DMS79 treated with DMSO at 0.1 percent for 48 hours (cell line): ENCODE measurements at places on chromosomes 1 and 21.
A peak's percentile ranks its signal among the peaks of the same experiment; 100 is the strongest.

GRCh38 chr1:37561133-37562132 is 4.7 kb downstream of the DNALI1 start:
- peak; percentile 6 for DNase-seq

GRCh38 chr1:223813645-223814044 is 32.1 kb downstream of the TP53BP2 start:
- DNase-seq, result no peak

DNA sequence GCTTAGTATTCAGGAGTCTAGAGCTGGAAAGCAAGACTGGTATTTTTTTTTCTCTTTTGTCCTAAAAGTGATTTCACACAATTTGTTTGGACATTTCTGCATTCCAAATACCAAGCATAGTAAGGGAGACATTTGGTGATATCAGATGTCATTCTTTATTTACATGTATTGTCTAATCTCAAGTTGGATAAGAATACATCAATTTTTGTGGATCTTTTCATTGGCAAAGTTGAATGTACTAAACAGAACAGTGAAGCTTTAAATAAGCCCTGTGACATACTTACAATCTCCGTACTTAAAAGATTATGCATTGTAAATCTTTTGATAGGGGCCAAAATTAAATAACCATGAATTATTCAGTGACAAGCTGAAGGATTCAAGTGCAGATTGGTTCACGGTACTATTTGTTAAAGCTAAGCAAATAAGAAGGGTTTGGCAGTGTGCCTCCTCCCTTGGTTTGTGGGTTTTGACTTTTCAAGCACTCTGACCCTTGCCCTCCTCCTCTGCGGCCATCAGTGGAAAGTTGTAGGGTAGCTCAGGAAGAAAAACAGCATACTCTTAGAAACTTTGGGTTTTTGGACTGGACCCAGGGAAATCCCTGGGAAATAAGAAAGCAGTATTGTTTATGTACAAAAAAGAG is 663.7 kb downstream of the ADGRL2 start:
- peak; percentile 43 for DNase-seq

DNA sequence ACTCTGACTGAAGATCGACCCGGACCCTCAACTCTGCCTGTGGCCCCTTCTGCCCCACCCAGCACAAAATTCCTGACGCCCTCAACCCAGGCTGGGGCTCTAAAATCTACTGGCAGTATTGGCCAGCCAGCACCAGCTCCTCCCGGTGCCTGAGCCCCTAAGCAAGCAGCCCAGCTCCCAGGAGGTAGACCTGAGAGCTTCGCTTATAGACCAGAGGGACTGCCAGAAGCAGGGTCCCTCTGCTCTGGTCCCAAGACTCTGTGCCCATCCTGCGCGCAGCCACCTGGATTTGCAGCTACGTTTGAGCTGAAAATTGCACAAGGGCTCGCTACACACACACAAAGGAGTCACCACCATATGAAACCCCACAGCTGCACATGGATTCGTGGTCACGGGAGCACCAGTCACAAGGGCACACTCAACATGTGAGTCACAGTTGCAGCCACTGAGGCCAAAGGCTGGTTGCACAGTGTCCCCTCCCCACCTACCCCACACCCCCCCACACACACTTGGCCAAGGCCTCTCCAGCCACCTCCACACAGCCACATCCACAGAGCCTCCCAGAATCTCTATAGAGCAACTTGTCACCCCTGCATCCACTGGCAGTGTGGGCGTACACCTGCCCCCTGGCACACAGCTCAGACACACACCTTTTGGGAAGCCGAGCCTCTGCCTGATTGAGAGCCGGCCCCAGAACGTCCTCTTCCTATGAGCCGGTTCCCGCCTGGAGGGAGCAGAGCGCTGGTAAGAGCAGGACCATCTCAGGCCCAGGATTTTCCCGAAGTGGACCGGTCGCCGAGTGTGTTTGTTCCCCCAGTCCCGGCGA is 1.1 kb upstream of the DMBX1 start:
- DNase-seq, result peak; percentile 41

DNA sequence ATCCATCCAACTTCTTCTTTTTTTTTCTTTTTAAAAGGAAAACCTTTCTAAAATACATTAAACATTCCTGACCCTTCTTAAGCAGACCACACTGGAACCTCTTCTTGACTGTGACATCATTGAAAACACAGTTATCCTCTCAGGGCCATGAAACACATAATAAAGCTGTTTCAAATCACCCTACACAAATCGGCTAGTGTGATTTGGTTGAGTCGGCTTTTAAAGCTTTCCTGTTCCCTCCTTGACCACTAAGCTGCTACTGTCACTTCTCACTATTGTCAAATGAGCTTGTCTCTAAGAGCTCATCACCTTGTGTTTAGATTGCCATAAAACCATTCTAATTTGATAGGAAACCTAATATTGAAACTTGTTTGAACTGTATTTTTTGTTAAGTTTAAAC is 5.9 kb downstream of the USP24 start:
- DNase-seq, result no peak

DNA sequence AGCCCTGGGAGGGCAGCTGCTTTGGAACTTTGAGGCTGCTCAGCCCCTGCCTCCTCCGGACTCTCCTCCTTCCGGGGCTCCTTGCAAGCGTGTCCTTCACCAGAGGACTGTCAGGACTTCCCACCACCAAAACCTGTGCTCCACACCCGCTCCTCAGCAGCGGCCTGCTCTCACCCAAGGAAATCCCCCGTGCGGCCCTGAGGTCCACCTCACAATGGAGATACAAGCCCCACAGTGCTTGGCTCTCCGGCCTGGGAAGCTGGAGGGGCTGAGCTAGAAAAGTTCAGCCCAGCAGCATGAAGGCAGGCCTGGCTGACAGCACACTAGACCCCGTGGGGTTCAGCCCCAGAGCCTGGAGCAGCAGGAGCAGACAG is 33.6 kb downstream of the PGBD5 start:
- no peak for DNase-seq

DNA sequence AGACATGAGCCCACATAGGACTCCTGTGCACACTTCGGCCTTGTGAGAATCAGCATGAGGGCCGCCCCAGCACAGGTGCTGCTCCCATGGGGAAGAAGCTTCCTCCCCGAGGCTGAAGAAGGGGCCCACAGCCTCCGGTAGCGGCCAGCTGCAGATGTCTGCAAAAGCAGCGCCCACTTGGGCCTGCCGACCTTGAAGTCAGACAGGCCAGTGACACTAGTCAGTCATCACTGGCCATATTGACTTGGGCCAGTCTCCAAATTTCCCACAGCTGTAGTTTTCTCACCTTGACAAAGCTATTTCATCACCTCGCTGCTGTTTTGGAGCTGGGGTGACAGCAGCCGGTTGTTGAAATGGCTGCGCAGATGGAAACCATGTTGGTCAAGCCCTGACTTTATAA is 83.0 kb downstream of the RIPK4 start:
- no peak for DNase-seq

- DNase-seq, result peak; percentile 51
Observed at GRCh38 chr1:5993556-5994491, 1.6 kb upstream of the NPHP4 start.

- peak; percentile 8 for DNase-seq
Observed at GRCh38 chr1:68585351-68585750, 88.5 kb upstream of the DEPDC1 start.

- no peak for DNase-seq
Observed at GRCh38 chr1:201142849-201143725, 11.2 kb downstream of the TMEM9 start.

DNA sequence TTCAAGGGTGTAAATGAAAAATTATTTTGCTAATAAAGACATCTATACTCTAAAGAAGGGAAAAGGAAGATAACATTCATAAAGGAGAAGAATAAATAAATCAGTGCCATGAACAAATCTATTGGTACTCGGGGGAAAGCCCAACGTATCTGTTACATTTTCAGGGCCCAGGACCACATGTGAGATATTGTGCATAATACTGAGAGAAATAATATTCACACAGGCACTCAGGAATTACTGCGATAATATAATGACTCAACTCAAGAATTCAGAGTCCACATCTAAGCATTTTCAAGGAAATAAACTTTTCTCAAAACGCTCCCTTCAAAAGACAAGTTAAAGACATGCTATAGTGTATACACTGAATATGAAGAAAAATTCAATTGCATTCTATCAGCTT is 108.8 kb downstream of the SMYD2 start:
- DNase-seq, result no peak

- no peak for DNase-seq
Observed at GRCh38 chr1:231855361-231855760, 228.8 kb downstream of the DISC1 start.

DNA sequence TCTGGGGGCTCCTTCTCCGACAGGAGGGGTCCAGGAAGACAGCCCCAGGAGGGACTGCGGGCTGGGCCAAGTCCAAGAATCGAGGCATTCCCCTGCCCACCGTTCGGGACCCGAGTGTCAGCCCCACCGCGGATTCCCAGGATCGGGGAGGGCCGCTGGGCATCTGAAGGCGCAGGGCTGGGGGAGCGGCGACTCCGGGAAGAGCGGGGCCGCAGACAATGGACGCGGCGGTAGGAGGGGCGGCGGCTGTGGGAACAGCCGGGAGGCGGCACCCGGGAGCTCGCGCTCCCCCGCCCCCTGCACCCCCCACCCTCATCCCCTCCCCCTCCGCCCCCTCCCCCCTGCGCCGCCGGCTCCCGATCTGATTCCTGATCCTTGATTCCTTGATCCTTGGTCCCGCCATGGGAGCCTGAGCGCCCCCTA is at the start of gene VANGL2:
Gene VANGL2 (plus strand): TSS at position 342 of the 423 bp plus-strand sequence. CDS start 15,274 bp downstream, outside the sequence.
- peak; percentile 54 for DNase-seq

GRCh38 chr21:45097827-45098387 is 23.5 kb downstream of the ADARB1 start:
- DNase-seq, result no peak

GRCh38 chr1:40003156-40004093 is 37.1 kb upstream of the CAP1 start:
- no peak for DNase-seq

DNA sequence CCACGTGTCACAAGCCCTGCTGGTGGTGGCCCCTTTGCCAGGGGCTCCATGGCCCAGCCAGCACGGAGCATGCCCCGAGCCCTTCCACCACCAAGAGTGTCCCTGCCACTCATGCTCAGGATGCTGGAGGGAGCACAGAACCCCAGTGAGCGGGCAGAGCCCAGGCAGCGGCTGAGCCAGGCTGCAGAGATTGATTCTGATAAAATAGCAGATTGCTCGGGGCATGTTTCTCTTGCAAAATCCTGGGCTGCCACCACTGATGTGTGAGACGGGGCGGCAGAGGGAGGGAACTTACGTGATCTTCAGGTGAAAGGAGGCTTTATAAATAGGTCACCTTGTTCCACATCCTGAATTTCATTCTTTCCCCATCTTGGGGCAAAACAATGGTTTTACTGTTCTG is 53.2 kb downstream of the SPSB1 start:
- no peak for DNase-seq

- DNase-seq, result no peak
Observed at GRCh38 chr1:169802888-169803287, 8.2 kb upstream of the METTL18 start.

DNA sequence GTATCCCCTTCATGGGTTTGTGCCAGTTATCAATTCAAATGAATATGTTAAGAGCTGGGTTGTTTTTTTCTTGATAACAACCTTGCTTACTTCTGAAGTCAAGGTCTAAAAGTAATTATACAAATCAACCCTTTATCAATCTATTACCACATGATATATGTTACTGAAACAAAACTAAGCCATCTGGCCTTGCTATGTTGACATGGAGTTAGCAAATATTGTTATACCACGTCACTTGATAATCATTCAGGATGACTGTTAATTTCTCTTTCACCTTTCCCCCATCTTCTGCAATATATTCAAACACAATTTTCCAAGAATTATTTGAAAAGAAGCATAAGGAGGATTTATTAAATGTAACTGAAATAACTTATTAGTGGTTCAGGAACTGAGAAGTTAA is 72.6 kb downstream of the DTL start:
- DNase-seq, result no peak

- no peak for DNase-seq
Observed at GRCh38 chr1:178645157-178645807, 79.8 kb upstream of the RALGPS2 start.

DNA sequence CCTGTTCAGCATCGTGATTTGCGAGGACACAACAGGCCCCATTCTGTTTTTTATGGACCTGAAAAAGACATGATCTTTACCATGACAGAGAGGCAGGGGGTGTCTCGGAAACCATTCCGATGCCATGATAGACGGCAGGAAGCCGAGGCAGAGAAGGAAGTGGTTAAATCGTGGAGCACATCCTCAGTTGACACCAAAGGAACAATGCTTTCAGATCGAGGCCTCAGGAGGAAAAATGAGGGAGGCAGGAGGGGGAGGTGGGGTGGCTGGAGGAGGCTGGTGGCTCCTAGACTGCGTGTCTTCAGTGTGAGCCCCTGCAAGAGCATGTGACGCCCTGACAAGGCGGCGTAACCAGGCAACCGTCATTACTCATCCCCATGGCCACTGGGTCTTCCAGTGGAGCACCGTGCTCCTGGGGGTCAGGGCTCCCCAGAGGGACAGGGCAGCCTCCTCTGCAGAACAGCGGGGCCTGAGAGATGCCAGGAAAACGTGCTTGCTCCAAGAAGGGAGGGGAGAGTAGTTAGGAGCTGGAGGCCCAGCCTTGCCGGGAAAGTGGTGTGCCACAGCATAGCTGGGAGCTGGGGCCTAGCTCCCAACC is 172.8 kb upstream of the TMEM51 start:
- DNase-seq, result no peak

- no peak for DNase-seq
Observed at GRCh38 chr21:23729331-23729730, 1878.0 kb downstream of the MRPL39 start.

DNA sequence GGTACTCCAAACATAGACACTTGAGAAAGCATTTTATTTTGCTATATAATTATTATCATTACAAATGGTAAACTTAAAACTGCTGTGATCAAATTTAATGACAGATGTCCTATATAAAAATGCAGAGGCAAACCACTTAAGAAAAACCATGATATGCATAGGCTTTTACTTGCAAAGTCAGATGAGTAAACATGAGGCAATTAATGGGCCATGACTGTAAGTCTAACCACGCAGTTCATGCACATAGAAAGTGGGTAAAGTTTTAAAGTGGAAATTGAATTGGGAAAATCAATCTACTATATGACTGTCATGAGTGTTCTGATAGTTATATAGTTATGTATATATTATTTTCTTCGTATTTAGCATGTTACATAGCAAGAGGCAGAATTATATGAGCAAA is 219.2 kb downstream of the PTPRC start:
- no peak for DNase-seq

GRCh38 chr1:234562334-234562733 is 47.6 kb downstream of the IRF2BP2 start:
- no peak for DNase-seq

DNA sequence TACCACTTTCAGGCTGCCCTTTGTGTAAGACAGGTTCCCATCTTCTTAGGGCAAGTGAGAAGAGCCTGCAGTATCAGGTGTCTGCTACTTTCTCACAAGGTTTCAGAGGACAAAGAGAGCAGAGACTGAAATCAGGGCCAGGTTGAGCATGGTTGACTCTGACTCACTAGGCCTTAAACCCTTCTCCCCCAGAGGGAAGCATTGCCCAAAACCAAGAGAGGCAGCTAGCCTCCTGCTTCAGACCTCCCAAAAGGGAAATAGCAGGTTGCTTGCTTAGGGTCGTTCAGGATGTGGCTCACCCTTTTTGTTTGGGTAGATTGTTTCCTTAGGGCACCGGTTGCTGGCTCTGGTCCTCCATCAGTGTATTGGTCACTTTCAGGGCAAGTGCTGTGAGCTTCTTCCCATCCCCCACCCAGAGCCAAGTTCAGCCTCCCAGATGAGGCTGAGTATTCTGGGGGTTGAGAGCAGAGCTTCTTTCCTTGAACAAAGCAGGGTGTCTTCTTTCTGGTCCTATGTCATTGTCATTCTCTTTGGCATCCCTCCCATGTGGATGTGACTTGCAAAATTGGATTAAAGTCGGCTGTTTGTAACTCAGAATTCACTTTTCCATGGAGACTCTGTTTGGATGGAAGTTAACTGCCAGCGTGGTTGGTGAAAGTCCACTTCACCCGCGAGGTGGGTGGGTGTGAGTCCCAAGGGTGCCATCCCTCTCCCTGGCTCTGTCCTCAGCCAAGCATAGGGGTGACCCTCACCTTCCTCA is 55.5 kb upstream of the GALNT2 start:
- DNase-seq, result no peak
